ENCODE measurements at places on chromosomes 5 and 9. TPM values are rescaled to one million over a fixed set of nuclear protein-coding genes. Genes with fewer than 3 reads are reported as not detected.

PCDHGB6 gene
- 13.4 TPM for total RNA-seq

CCDC152 gene
- 16.3 TPM for total RNA-seq

ACTBL2 gene
- total RNA-seq, result 0.45 TPM

OR1J2 gene
- not detected for total RNA-seq

MRPS2 gene
- 31.9 TPM for total RNA-seq

PCDHA1 gene
- 0.83 TPM for total RNA-seq

SPINK6 gene
- total RNA-seq, result not detected

C6 gene
- total RNA-seq, result not detected

LEAP2 gene
- 2.8 TPM for total RNA-seq

MYOT gene
- not detected for total RNA-seq

MACIR gene
- total RNA-seq, result 25.2 TPM

ATOSB gene
- total RNA-seq, result 17.5 TPM

All from Calu3 (cell line).